SIG-M5 (cell line): ENCODE measurements at places on chromosomes 6 and 20.

GRCh38 chr6:167748458-167749379, 78.0 kb upstream of the AFDN start:
- DNase-seq = no peak

- no peak for DNase-seq
Observed at GRCh38 chr20:60095456-60095855, 137.2 kb downstream of the CDH26 start.

DNA sequence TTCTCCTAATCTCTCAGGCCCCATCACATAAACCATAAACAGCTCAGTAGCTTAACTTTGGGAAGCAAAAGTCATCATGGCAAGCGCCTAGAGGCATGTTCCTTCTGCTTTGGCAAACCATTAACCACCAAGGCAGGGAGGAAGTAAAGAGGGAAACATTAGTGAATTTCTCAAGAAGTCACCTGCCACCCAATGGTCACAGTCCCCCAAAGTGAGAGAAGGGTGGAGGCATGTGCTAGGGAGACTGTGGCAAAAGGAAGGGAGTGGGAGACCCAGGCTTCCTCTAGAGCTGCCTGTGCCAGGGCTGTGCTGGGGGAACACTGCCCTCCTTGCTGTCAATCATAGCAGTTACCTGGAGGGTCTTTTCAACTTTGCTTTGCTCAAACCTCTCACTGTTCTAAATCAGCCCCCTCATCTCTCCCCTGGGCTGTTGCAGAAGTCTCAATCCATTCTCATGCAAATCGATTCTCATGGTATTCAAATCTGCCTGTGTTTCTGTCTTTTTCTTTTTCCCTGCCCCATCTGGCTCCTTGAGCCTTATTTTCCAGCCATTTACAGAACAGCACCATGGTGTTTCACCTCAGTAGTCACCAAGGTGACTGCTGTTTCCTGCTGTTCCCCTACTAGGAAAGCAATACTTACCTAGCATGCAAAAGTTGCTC, 1.8 kb upstream of the RNF24 start:
- DNase-seq = no peak

DNA sequence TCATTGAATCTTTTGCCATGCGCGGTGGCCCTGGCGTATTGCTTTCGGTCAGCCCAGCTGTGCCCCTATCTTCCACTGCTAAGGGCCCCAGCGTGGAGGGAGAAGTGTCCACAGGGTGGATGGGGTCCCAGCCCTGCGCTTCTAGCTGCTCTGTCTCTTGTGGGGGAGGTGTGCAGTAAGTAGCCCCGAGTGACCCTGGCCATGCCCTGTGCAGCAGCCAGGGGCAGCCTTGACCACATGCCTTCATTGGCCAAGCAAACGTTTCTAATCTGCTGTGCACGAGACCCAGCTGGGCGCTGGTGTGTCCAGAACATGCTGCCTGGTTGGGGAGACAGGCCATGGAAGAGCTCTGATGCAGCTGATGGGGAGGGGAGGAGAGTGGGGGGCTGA, 13.6 kb downstream of the TMEM181 start:
- no peak for DNase-seq

DNA sequence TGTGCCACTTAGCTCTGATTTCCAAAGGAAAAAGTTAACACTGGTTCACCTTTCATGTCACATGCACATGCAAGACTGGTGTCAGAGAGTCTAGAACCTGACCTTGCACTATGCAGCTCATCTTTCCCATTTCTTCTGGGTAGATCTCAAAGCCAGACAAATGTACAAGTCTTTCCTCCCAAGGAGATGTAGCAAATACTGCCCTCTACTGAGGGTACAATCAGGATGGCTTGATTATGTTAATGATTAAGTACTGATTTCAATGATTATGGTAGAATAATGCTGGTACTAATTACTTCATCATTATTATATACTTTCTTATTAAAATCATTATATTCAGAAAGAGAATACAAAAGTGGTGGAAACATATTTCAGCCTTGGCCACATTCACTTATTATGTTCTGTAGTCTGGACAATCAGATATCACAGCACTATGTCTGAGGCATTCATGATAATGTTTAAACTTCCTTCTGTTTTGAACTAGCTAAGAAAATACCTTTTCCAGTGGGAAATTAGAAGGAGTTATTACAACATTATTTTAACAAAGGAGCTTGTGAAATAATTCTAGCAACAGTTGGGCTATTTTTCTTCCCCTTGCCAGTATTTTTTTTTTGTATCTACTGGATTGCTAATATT, 68.5 kb upstream of the FOXO3 start:
- DNase-seq = no peak

GRCh38 chr20:951384-952169, 35.4 kb upstream of the ANGPT4 start:
- no peak for DNase-seq

DNA sequence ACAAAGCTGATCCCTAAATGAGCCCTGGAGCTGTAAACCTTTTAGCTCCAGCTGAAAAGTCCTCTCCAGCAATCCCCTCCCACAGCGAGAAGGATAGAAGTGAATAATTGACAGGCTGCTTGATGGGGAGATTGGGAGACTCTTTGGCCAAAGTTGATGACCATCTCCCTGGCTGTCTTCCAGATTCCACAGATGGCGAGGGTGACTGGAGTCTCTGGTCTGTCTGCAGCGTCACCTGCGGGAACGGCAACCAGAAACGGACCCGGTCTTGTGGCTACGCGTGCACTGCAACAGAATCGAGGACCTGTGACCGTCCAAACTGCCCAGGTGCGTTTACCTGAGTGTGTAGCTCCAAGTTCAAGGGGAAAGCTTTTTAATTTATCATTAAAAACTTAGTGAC, 67.3 kb downstream of the ISM1 start:
- DNase-seq = no peak

DNA sequence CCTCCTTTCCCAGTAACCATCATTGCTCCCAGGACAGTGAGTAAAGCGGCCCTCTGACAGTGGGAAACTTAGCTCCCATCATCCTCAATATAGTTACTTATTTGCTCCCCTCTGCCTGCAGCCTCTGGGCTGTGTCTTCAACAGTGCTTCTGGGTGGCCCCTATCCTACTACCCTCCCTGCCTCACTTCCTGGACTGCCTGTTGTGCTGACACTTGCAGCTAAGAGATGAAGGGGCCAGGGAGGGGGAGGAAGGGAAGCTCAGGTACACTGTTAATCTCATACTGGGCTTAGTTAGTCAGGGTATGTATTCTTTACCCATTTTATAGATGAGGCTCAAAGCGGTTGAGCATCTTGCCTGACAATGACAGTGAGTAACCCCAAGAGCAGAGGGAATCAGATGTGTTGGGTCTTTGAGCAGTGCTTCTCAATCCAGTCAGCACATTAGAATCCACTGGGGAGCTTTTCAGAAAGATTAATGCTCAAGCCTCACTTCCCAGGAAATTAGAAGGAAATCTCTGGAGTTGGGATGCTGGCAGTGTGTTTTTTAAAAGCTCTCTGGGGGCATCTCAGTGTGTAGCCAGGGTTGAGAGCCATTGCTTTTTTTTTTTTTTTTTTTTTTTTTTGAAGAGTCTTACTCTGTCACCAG, 27.1 kb upstream of the KCNK5 start:
- DNase-seq = no peak

DNA sequence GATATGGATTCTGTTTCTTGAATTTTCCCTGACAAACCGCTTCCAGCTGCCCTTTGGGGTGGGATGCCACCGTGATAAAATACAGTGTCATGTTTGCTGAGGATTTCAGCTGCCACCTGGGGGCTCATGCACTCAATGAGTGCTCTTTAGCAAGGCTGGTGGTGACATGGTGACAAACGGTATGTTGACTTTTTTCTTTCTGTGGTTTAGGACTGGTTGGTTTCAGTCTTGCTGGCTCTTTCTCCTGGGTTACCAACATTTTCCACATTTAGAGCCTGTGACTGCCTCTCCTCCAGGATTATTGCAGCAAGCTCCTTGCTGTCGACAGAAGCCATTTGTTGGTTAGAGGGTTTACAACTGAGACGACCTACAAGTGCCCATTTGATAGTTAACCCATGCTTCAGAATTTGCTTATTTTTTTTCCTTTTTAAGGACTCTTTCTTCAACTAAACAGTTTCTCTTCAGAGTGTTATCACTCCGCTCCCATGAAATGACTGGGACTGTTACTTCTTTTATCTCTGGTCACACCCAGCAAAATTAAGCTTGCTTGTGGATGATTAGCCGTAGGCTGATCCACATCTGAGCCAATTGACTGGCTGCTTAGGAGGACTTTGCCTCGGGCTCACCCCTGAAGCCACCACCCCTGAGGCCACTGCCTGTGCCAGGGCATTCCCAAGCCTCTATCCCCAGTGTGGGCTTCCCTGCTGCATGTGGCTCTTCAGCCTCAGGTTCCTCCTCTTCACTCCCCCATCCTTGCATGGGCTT, 48.4 kb upstream of the CDYL start:
- DNase-seq = peak; percentile 39

GRCh38 chr6:6969761-6970223, 138.0 kb upstream of the RREB1 start:
- DNase-seq = no peak

DNA sequence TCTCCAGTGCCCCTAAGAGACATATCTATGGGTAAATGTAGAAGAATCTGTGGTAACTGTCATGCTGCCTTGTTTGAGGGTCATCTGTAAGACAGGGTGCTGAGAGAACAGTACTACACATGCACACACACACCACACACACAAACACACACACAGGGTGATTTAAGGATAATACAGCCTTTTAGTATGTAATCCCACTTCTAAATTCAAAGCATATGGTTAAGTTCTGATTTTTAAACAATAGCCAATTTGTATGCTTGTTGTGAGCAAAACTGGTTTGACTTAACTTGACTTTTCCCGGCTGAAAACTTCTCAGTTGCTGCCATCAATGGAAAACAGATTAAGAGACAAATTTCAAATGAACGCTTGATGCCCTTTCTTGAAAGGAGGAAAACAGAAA, 241.8 kb downstream of the ADGRG6 start:
- DNase-seq = no peak

DNA sequence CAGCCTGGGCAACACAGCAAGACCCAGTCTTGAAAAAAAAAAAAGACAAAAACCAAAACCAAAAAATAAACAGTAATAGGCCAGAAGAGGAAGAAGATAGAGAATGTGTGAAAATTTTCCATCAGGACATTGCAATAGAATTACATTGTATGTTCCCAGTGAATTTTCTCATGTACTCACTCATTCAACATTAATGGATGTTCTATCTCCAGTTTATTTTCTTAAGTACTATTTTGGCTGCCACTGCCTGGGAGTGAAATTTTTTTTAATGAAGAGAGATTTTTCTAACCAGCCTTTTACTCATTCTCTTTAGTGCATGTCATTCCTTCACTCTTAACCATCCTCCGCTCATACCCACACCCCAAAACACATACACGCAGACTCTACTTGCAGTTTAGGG, 282.8 kb downstream of the ALDH8A1 start:
- DNase-seq = no peak

GRCh38 chr6:42971746-42972327, 7.1 kb downstream of the PEX6 start:
- no peak for DNase-seq

DNA sequence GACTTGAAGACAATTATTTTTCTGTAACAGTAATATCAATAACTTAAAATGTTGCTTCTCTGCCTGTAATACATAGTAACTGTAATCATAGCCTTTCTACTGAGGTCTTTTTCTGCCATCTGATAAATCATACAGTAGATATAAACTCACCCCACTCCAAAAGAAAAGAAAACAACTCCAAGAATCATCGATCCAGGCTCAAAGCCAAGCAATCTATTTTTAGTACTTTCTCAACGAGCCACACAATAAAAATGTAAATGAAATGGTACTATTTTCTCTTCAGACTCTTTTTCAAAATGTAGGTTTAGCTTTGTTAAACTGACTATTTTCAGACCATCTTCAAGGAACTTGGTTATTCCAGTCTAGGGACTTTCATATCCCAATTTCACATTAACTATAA, 493.3 kb downstream of the ADGRB3 start:
- no peak for DNase-seq

DNA sequence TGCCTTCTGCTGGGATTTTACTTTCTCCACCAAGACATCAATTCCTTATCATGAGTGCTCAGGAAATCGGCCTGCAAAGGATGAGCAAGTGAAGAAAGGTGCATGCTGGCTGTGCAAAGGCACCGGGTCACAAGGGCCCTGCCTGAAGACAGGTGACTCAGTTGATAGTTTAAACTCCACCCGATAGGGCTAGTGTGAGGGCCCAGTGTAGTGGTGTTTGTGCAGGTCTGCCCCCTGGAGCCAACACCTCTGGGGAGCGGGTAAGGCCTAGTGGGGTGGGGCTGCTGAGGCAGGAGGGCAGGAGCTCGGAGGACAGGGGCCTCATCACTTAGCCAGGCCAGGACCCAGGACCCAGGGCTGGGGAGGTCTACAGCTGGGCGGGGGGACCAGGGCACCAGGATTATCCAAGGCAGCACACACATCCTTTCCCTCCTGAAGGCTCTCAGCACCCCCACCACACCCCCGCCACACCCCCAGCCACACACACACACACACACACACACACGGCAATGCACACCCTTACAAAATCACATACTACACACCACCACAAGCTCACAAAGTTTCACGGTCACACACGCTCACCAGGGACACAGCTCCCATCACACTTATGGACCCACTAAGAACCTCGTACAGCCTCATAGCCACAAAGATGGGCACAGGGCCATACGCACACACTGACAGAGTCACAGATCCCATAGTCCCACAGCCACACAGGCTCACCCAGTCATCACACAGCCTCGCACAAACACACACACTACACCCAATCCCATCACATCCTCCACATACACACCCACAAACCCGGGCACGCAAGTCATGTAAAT, 75.4 kb downstream of the GRM4 start:
- DNase-seq = no peak

DNA sequence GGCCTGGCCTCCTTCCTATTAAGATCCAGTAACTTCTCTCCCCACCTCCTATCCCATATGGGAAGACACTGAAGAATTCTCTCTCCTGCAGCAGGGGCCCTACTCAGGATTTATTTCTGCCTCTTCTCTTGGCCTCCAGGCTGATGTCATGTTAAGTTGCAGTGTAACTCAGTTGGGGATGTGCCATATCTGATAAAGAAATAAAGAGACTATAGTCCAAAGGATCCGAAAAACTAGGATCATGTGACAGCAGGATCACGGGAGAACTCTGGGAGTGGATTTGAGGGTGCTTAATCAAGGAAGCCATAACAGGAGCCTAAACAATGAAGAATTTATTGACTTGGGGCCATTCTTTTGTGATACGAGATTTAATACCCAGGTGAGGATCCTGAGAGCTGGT, 38.5 kb upstream of the TGM6 start:
- no peak for DNase-seq

DNA sequence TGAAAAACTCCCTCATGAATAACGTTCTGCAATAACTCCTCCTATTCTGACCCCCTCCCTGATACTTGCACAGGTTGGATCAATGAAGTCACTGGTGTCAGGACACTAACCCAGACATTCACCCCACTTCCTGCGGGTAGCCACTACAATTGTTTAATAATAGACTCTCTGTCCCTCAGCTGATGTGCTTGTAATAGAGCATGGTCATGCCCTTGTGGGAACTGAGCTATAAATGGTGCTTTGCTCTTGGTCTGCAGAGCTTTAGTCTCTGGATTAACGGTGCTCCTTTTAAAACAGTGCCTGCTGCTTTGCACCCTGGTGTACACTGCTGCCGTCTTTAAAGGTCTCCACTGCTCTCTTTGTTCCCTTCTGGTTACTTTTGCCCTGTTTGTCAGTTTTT, 127.3 kb downstream of the BACH2 start:
- DNase-seq = no peak
